ENCODE measurements at places on chromosomes 2 and 18.

GRCh38 chr2:28150994-28151393, 241.7 kb upstream of the FOSL2 start:
- no peak overlapping the region for H3K4me3 ChIP-seq
- no peaks in the 10 kb centered on the region for H3K36me3 ChIP-seq
- H3K4me1 ChIP-seq: no peaks in the 10 kb centered on the region
- DNase-seq: no peak
- no peak overlapping the region for H3K27ac ChIP-seq

DNA sequence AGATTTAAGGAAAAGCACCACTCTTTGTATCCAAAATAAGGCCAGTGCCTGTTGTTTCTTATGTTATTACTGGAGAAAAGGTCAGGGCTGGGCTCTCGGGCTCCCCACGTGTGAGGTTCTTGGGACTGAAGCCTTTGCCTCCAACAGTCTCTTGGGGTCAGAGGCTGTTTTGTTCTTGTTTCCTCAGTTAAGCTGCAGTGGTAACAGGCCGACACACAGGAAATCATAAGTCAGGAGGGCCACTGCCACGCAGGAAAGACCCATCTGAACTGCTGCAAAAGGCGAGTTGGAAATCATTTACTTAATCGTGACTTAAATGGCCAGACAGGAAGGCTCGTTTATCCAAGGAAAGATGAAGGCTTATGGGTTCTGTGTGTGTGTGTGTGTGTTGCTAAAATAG, 30.3 kb upstream of the IL37 start:
- no peaks in the 10 kb centered on the region for H3K36me3 ChIP-seq
- no peaks in the 10 kb centered on the region for H3K27me3 ChIP-seq
- H3K4me3 ChIP-seq: no peak overlapping the region

DNA sequence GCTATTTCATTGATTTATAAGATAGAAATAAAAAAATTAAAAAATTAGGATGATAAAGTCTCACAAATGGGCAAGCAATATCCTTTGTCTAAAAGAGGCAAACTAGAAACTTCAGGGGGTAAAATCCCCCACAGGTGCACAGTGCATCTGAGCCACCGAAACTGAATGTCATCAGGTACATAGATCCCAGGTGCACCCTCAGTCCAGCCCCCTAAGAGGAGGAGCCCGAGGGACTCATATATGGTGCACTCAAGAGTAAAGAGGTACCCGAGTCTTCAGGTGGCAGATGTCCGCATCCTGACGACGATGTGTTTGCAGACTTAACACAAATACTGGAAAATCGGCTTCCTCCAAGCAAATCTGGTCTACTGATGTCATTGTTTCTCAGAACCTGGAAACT, 11.3 kb downstream of the QPCT start:
- no peak overlapping the region for H3K27ac ChIP-seq
- H3K27me3 ChIP-seq: no peaks in the 10 kb centered on the region
- no peaks in the 10 kb centered on the region for H3K4me1 ChIP-seq
- H3K36me3 ChIP-seq: no peaks in the 10 kb centered on the region

- no peak overlapping the region for H3K27ac ChIP-seq
- no peak for DNase-seq
- H3K4me1 ChIP-seq: no peaks in the 10 kb centered on the region
- no peaks in the 10 kb centered on the region for H3K27me3 ChIP-seq
These were observed 22.1 kb upstream of the LONRF2 start for GRCh38 chr2:100344433-100344832.

DNA sequence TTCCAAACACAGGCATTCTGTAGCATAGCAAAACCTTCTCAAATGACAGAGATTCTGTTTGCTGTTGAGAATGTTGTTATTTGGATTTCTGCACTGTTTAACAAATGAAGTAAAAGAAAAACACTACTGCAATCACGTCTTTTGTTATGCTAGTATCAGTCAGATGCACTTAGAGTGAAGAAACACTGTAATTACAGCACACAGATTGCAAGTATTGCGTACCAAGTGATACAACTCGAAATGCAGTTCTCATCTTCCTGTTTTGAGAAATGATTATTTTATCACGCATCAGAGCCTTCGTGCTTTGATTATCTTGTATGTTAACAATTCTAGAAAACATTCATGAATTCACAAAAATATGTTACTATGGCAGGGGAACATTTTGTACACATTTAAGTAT, 41.8 kb upstream of the KLF11 start:
- no peak for DNase-seq

DNA sequence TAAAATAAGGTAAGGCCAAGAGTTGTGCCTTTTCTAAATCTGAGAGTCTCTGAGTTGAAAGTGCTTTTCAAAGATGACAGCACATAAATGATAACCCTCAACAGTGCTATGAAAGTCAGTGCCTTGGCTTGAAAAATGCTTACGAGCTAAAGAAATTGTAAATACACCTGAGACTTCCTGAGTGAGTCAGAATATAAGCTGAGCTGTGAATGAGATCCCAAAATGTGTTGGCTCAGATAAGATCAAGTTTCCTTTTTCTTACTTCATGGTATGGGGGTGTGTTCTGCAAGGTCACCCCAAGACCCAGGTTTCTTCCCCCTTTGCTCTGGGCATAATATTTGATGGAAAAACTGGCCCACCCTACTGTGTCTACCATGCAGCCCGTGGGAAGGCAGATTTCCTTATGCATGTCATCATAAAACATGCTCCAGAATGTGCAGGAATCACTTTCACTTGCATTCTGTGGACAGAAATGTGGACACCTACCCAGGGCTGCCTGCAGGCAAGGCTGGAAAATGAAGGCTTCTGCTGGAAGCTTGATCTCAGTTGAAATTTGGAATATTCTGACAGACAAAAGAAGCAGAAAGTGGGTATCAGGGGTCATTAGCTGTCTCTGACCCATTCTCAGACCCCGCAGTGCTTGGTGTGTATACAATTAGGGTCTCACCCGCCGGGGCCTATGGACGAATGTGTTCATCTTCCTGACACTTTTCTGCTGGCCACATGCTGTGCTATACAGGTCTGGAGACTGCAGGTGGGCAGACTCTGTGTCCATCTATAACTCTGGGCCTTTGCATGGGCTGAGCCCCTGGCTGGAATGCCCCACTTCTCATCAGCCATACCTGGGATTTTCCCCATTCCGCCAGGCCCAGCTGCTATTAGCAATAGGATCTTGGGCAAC, 212.6 kb downstream of the SH3RF3 start:
- no peaks in the 10 kb centered on the region for H3K36me3 ChIP-seq
- no peak for DNase-seq
- no peak overlapping the region for H3K4me3 ChIP-seq
- H3K27ac ChIP-seq: no peak overlapping the region
- H3K4me1 ChIP-seq: no peaks in the 10 kb centered on the region

GRCh38 chr2:77552956-77553355, 30.8 kb upstream of the LRRTM4 start:
- H3K4me1 ChIP-seq: no peaks in the 10 kb centered on the region
- no peak overlapping the region for H3K4me3 ChIP-seq
- DNase-seq: no peak
- H3K36me3 ChIP-seq: no peaks in the 10 kb centered on the region
- H3K27ac ChIP-seq: no peak overlapping the region
- H3K27me3 ChIP-seq: no peaks in the 10 kb centered on the region

- no peak for DNase-seq
- no peak overlapping the region for H3K4me3 ChIP-seq
These were observed 117.4 kb upstream of the NOSTRIN start for GRCh38 chr2:168684921-168685599.

GRCh38 chr2:65057391-65058052, 1.3 kb downstream of the CEP68 start:
- H3K4me3 ChIP-seq: peak overlapping the region; percentile 87
- no peak for DNase-seq
- no peaks in the 10 kb centered on the region for H3K4me1 ChIP-seq

DNA sequence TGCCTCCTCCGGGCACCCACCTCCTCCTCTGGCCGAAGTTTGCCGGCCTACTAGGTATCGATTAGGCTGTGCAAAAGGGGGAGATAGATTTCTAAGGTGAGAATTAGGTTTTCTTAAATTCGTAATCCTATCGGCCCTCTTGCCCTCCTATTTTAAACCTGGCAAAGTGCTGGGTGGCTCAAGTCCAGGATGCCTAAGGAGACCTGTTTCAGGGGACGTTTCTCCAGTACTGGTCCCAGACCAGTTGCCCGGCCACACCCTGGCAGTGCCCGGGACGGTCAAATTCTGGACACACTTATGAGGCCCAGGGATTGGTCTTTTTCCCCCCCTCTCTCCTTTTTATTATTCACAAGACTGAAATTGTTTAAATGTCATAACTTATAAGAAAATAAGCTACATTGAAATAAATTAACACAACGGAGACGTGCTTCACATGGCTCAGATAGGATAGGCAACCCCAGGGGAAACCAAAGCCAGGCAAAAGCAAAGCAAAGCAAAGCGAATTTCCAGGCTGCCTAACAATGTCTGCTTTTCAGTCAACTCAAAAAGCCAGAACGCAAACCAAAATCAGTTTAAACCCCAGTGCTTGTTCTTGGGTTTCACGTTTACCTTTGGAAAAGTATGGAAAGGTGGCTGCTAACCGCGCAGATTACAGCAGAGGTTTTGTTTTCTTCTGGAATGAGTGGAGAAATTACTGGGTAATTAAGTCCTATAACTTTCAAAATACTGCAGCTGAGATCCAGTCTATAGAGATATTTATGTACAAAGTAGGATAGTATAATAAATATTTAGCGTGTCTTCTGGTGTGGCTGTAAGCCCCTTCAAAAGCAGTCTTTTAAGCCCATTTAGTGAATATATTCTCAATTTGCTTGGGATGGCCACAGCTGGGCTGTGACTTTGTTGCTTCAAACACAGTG, 3.0 kb downstream of the GBX2 start:
- DNase-seq: no peak
- H3K36me3 ChIP-seq: no peaks in the 10 kb centered on the region
- no peak overlapping the region for H3K27ac ChIP-seq

DNA sequence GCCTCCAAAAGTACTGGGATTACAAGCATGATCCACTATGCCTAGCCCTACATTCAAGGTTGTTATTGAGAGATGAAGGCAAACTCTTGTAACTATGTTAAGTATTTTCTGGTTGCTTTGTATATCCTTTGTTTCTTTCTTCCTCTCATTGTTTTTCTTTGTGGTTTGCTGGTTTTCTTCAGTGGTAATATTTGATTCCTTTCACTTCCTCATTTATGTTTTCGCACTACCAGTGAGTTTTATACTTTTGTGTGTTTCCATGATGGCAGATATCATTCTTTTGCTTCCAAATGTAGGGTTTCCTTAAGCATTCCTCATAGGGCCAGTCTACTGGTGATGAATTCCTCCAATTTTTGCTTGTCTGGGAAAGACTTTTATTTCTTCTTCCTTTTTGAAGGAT, 90.2 kb downstream of the NCK2 start:
- no peaks in the 10 kb centered on the region for H3K36me3 ChIP-seq
- no peaks in the 10 kb centered on the region for H3K27me3 ChIP-seq
- H3K4me1 ChIP-seq: no peaks in the 10 kb centered on the region
- no peak for DNase-seq

GRCh38 chr2:10919771-10920621, 8.3 kb downstream of the KCNF1 start:
- H3K36me3 ChIP-seq: no peaks in the 10 kb centered on the region
- H3K27me3 ChIP-seq: no peaks in the 10 kb centered on the region
- H3K4me3 ChIP-seq: no peak overlapping the region
- H3K4me1 ChIP-seq: no peaks in the 10 kb centered on the region

DNA sequence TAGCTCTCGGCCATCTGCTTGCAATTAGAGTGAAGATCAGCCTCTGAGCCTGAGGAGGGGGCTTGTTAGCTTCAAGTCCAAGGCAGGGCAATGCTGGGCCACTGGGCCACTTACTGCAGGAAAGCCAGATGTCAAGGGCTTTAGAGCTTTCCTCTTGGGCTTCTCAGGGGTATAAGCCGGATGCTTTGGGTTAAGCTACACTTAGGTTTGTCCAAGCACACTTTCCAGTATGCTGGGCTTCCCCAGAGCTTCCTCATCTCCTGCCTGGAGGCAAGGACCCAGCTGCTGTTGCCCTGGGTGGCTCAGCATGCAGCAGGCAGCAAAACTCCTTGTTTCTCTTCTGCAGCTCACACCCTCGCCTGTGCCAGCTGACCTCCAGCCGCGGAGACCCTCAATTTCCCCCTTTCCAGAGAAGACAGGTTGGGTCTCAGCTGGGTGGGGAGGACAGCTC, 29.0 kb upstream of the ATOH8 start:
- H3K4me3 ChIP-seq: no peak overlapping the region
- no peak overlapping the region for H3K27ac ChIP-seq
- no peak for DNase-seq

GRCh38 chr2:207658156-207658555, 33.0 kb upstream of the METTL21A start:
- no peaks in the 10 kb centered on the region for H3K27me3 ChIP-seq
- no peak for DNase-seq
- no peaks in the 10 kb centered on the region for H3K36me3 ChIP-seq
- H3K4me3 ChIP-seq: no peak overlapping the region
- no peak overlapping the region for H3K27ac ChIP-seq
- H3K4me1 ChIP-seq: no peaks in the 10 kb centered on the region

- H3K4me1 ChIP-seq: no peaks in the 10 kb centered on the region
- no peak overlapping the region for H3K4me3 ChIP-seq
- no peaks in the 10 kb centered on the region for H3K36me3 ChIP-seq
- no peak for DNase-seq
These were observed 49.8 kb downstream of the RAMP1 start for GRCh38 chr2:237909075-237909695.

- no peak overlapping the region for H3K4me3 ChIP-seq
- no peaks in the 10 kb centered on the region for H3K4me1 ChIP-seq
- no peak overlapping the region for H3K27ac ChIP-seq
- no peaks in the 10 kb centered on the region for H3K36me3 ChIP-seq
These were observed 42.0 kb downstream of the MYO7B start for GRCh38 chr2:127577503-127577902.

GRCh38 chr18:49747876-49748275, 65.5 kb downstream of the ACAA2 start:
- DNase-seq: no peak
- H3K27ac ChIP-seq: no peak overlapping the region
- no peaks in the 10 kb centered on the region for H3K4me1 ChIP-seq
- H3K4me3 ChIP-seq: no peak overlapping the region
- no peaks in the 10 kb centered on the region for H3K36me3 ChIP-seq
- H3K27me3 ChIP-seq: peaks cover 3% of the 10 kb centered on the region

DNA sequence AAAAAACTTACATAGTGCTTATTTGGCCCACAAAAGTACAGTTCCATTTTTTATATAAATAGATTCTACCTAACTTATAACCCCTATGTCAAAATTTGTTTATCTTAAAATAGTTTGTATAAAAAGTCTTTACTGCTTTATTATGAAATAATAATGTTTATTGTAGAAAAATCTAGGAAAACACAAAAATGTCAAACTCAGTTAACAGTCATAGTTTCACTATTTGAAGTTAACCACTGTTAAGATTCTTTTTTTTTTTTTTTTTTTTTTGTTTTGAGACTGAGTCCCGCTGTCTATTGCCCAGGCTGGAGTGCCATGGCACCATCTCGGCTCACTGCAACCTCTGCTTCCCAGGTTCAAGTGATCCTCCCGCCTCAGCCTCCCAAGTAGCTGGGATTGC, 26.5 kb upstream of the ABI2 start:
- H3K4me3 ChIP-seq: no peak overlapping the region
- no peaks in the 10 kb centered on the region for H3K4me1 ChIP-seq
- no peaks in the 10 kb centered on the region for H3K27me3 ChIP-seq
